ELF-1 (cell line): ENCODE measurements at places on chromosomes 5 and 9.

GRCh38 chr5:108905805-108906204, 158.1 kb downstream of the FER start:
- no peak for DNase-seq

DNA sequence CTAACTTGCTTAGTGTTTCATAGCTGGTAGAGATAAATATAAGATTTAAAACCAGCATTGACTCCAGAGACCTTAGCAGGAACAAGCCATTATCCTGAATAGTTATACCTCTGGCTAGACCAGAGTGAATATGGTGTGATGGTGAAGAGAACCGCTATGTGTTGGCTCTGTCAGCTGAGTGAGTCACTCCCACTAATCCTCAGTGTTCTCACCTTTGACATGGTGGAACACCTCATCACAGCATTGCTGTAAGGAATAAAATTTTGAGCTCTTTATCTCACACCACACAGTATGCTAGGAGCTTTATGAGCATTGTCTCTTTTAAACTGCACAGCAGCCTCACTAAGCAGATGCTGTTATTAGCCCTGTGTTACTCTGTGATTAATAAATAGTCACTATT, 90.7 kb upstream of the DHFR start:
- no peak for DNase-seq

GRCh38 chr9:79976257-79977073, 404.7 kb downstream of the TLE4 start:
- no peak for DNase-seq

DNA sequence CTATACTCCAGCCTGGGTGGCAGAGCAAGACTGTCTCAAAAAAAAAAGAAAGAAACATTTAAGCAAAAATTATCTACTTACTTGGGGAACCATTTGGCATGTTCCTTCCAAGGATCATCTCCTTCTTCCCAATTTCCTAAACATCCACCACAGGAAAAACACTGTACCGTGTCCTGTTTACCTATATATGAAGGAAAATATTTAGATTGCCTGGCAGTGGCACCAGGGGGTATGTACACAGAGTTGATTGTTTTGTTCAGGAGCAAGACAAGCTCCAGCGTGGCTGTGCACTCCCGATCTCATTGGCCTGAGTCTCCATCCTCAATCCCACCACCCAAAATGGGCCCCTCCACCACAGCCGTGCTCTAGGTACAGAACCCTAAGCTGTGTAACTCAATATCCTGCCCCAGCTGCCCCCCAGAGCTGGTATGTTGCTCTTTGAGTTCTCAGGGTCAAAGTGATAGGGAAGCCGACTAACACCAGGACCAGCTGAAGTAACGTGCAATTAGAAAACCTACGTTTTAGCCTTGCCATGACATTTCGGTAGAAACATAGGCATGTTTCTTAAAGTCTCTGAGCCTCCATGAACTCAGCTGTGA, 13.8 kb downstream of the NAIP start:
- DNase-seq: no peak

DNA sequence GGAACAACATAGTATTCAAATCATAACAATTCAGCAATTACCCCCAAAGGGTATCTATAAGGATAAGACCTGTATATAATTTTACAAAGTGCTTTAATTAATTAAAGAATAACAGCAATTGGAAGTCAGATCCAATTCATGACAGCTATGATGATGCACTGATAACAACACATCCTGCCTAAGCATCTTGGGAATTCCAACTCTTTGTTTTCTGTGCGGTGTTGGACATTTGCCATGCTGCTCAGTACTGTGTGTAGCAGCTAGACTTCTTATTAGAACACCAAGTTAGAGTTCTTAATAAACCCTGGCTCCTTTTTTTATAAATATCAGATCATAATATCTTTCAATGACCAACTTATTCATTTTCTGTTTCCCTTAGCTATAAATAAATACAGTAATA, 209.0 kb downstream of the SEC61B start:
- no peak for DNase-seq

DNA sequence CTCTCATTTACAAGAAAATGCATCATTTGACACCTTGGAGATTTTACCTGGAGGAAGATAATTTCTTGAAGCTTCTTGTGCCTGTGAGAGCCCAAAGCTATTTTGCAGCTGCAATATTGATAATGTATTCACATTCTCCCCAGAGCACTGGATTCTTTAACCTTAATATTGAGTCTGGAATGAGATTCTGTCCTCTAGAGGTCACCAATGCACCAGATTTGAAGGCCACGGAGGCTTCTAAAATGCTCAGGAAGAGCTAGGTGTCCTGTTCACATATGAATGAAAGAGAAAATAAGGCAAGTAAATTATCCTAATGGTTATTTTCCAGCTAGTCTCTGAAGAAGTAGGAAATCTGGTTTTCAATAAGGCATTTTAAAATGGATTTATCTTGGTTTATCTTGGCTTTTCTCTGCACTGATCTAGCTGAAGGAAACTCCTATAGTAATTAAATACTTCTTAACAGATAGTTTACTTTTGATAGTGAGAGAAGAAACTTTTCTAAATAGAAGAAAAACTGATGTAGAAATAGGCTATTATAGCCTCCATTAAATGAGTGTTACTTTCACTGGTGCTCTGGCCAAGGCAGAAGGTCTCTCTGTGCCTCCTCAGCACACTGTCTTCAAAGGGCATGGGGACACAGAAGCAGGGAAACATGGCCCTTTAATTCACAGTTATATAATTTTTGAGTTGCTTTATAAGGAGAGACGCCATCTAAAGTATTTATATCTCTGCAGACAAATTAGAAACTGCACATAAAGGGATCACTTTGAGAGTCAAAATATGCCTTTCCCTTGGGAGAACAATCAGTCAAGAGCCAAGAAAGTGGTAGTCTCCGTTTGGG, 297.0 kb upstream of the ACTBL2 start:
- DNase-seq: peak; percentile 53

GRCh38 chr9:20379804-20380225, 242.5 kb downstream of the MLLT3 start:
- no peak for DNase-seq

GRCh38 chr5:68216245-68217046, 890 bp downstream of the PIK3R1 start:
- peak; percentile 69 for DNase-seq

DNA sequence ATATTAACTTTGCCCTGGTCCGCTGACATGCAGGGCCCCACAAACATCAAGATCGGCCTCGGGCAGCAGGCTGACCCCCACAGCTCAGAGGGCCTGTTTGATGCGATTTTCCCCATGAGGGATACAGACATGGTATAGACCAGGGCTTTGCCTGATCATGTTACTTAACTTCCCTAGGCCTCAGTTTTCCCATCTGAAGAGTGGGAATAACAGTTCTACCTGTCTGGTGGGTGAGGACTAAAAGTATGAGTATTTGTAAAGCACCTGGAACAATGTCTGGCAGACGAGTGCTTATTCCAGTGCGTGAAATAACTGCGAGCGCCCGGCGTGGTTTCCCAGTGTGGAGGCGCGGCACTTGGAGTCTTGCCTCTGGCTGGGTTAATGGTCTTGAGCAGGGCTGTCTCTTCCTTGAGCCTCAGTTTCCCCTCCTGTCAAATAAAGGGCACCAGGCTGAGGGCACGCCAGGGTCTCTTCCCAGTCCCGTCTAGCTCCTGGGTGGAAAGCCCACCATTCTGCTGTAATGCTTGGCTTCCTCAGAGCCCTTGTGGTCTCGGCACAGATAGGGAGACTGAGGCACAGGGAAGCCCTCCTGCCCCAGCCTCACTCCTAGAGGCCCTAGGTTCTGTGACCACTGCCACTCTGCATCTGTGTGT, 47.2 kb downstream of the ASS1 start:
- DNase-seq: no peak

GRCh38 chr9:125522328-125522725, 184.7 kb downstream of the MAPKAP1 start:
- no peak for DNase-seq

DNA sequence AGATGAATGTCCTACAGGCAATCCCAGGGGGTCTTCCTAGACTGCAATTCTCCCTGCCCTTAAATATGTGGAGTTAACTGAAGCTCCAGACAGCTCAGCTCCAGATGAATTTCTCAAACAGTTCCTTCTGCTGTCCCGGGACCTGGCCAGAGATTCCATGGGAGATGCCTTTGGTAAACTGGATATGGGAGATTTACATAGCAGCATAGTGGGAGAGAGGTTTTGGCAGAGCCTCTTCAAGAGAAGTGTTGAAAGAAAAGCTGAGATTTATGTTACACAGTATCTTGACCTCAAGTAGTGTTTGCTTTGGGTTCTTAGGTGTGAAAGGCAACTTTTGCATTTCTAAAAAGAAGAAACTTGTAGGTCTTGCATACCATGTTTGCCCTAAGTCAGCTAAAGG, 364.9 kb downstream of the ARRDC3 start:
- no peak for DNase-seq

DNA sequence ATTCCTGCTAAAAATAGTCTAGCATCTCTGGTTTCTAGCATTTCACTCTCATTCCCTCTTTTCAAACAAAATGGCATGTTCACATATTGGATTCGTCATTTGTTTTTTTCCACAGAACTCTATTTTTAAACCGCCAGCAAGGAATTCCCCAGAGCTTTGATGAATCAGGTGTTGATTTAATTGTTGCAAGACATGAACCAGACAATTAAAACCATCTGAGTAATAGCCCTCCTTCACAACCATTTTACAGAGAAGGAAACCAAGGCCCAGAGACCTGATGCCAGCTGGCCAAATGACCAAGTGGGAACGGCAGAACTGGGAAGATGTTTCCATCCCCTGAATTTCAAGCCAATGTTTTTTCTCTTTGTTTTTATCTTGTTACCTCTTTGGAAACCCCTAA, 167.0 kb downstream of the CAAP1 start:
- DNase-seq: no peak

DNA sequence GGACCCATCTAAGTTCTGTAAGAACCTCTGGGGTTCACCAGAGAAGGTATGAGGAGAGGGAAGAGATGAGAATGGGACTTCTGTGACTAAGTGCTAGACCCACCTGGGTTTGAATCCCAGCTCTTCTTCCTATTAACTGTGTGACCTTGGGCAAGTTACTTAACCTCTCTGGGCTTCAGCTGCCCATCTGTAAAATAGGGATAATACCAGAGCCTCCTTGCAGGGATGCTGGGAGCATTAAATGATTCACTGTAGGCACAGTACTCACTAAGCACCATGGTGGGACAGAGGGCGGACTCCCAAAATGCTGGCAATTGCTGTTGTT, 53.6 kb downstream of the WHRN start:
- no peak for DNase-seq

GRCh38 chr9:93149361-93149760, 15.3 kb upstream of the NINJ1 start:
- DNase-seq: no peak

DNA sequence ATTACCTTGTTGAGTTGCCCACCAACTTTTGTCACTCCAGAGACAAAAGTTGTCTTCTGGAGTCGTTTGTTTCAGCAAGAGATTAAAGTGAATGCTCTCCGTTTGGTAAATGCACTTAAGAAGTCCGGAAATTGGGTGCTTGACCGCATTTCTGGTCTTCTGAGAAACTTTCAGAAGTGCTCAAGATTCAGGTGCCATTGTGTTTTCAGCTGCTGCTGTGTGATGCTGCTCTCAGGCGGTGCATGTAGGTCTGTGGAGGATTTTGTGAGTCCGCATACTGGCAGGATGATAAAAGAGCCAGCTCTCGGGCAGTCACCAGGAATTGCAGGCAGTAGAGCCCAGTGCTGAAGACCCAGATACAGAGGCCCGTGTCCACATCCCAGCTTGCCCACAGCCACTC, 5.9 kb upstream of the NFIL3 start:
- no peak for DNase-seq

DNA sequence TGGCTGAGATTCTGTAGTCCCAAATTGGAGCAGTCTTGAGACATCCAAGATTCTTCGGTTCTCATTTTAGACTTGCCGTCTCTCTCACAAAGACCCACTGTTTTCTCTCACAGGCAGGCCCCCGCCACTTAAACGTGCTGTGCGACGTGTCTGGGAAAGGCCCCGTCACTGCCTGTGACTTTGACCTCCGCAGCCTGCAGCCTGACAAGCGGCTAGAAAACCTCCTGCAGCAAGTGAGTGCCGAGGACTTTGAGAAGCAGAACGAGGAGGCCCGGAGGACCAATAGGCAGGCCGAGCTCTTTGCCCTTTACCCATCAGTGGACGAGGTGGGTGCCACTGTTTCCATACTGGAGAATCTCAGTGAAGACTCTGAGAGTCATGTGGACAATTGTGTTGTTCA, 97.2 kb downstream of the DOCK8 start:
- no peak for DNase-seq

GRCh38 chr5:148090773-148091250, 27.0 kb downstream of the SPINK5 start:
- DNase-seq: peak; percentile 11

GRCh38 chr9:112348257-112349007, 15.0 kb upstream of the PTBP3 start:
- DNase-seq: peak; percentile 89

GRCh38 chr5:93010037-93010436, 571.0 kb downstream of the NR2F1-AS1 start:
- no peak for DNase-seq

DNA sequence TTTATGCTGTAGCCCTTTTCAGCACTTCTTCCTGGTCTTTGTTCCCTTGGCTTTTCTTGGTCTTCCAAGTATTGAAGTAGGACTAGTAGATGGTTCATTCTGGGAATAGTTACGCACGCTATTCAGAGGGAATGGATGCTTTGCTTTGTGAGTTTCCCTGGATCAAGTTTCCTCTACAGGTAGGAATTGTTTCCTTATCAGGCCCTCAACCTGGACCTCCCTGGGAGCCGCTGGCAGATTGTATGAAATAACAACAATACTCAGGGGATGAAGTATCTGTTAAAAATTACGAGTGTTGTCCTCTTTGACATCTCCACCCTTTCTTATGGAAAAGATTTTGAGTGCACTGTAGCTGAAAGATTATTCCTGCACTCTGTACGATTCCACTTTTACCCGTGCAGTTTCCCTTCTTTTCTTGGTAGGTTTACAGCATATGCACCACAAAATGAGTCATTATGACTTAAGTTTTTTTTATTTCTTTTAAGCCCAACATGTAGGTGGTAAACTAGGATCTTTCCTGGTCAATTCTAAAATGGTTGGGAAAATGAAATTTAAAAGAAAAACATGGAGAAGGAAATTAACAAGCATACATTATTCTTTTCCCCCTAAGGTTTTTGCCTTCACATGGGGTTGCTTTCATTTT, 57.9 kb downstream of the ARHGAP26 start:
- DNase-seq: no peak

DNA sequence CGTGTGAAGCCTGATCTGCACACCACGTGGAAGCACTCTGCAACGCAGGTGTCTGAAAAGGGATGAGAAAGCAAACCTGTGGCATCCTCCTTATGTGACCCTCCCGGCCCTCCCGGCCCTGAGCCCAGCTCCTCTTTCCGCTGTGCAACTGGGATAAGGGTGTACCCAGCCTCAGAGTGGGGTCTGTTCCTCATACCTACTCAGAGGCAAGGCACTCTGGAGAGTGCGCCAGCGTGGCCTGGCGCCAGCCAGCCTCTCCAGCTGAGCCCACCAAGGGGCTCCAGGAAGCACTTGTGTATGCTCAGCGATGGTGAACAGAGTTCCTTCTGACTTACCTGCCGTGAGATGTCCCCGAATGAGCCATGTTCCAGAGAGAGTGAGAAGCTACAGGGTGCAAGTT, 102.8 kb downstream of the IRX1 start:
- DNase-seq: no peak
